ENCODE measurements at places on chromosomes 11 and 22.

DNA sequence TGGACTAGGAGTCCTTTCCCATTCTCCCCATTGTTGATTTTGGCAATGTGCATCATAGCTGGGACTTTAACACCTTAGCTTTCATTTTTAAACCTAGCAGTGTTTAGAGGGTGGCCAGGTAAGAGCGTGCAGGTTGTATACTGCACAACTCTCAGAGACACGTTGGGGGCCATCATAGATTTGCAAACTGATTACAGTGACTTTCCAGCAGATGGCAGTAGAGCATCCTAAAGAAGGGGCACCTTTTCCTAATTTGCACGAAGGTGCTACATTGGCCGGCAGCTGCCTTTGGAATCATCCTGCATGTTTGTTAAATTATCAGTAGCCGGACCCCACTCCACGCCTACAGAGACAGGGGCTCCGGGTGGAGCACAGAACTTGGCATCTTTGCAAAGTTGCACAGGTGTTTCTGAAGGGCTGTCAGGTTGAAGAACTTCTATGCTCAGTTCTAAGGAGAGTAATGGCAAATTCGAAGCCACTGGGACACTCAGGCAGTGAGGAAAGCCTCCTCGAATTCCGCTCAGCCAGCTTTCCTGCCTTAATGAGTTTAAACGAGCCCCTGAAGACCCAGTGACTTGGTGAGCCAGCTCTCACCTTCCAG is 7.7 kb downstream of the LHFPL7 start:
- peak; percentile 68 for DNase-seq

- DNase-seq, result no peak
These were observed 764.7 kb downstream of the BRD1 start for GRCh38 chr22:49062802-49063544.

GRCh38 chr22:31639436-31640039 is 22.5 kb downstream of the PISD start:
- no peak for DNase-seq

- DNase-seq, result no peak
These were observed 106.0 kb upstream of the ASPHD2 start for GRCh38 chr22:26323013-26323412.

GRCh38 chr22:48968201-48968959 is 859.3 kb downstream of the BRD1 start:
- no peak for DNase-seq

Data from CD4-positive, alpha-beta T cell (primary cell).